Naive B cell (primary cell): ENCODE measurements at places on chromosomes 4 and X. TPM values are rescaled to one million over a fixed set of nuclear protein-coding genes. Genes with fewer than 3 reads are reported as not detected.

The OPRPN gene
- polyA plus RNA-seq, result not detected

The HS6ST2 gene
- polyA plus RNA-seq, result not detected

The NOCT gene
- polyA plus RNA-seq, result 0.41 TPM

- peak overlapping the region; percentile 91 for H3K27ac ChIP-seq
- peaks cover 15% of the 10 kb centered on the region for H3K4me1 ChIP-seq
- peak overlapping the region; percentile 93 for H3K4me3 ChIP-seq
- no peaks in the 10 kb centered on the region for H3K27me3 ChIP-seq
These were observed 923 bp upstream of the CPEB2 start for GRCh38 chr4:15001248-15001868.

- no peaks in the 10 kb centered on the region for H3K27me3 ChIP-seq
- DNase-seq, result no peak
- no peaks in the 10 kb centered on the region for H3K4me1 ChIP-seq
- no peak overlapping the region for H3K4me3 ChIP-seq
- no peak overlapping the region for H3K27ac ChIP-seq
- H3K36me3 ChIP-seq, result no peaks in the 10 kb centered on the region
These were observed 87.6 kb upstream of the VCX3B start for GRCh38 chrX:8377041-8377440.

DNA sequence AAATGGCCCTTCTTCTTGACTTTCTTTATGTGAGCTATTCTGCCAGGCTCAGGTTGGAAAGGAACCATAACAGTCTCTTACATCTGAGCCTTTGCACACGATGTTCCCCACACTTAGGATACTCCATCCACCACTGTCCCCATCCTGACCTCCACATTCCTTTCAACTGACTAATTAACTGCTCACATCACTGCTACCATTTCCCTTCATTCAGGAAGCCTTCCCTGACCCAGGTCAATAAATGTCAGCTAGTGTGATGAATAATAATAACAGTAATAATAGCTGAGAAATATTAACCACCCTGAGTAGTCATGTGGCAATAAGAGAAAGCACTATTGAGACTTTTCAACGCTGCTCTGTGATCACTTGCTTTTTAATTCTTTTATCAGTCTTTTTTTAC is 291.7 kb downstream of the KCNIP4 start:
- no peak overlapping the region for H3K27ac ChIP-seq
- no peaks in the 10 kb centered on the region for H3K4me1 ChIP-seq
- no peaks in the 10 kb centered on the region for H3K36me3 ChIP-seq
- DNase-seq, result no peak
- no peak overlapping the region for H3K4me3 ChIP-seq
- H3K27me3 ChIP-seq, result no peaks in the 10 kb centered on the region

GRCh38 chrX:101117701-101118100 is 19.7 kb downstream of the CENPI start:
- no peak overlapping the region for H3K4me3 ChIP-seq
- no peaks in the 10 kb centered on the region for H3K27me3 ChIP-seq
- DNase-seq, result no peak
- peak overlapping the region; percentile 25 for H3K27ac ChIP-seq

DNA sequence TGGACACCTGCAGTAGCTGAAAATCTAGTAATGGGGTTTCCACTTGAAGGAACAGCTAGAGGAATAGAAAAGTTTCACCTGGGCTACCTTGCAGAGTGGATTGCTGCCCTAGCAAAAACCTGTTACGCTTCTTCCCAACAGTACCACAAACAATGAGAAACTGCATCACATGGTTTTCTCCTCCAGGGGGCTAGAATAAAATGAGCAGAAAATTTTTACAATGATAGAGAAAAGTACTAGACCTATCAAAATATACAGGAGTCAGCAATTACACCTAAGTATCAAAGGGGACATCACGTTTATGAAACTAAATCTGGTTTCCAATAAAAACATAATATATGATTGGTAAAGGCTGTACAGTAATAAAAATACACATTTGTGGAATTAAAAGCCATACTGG is 423.1 kb upstream of the PITX2 start:
- H3K27me3 ChIP-seq, result no peaks in the 10 kb centered on the region
- H3K27ac ChIP-seq, result no peak overlapping the region
- no peaks in the 10 kb centered on the region for H3K4me1 ChIP-seq
- no peak for DNase-seq
- H3K36me3 ChIP-seq, result no peaks in the 10 kb centered on the region
- no peak overlapping the region for H3K4me3 ChIP-seq

DNA sequence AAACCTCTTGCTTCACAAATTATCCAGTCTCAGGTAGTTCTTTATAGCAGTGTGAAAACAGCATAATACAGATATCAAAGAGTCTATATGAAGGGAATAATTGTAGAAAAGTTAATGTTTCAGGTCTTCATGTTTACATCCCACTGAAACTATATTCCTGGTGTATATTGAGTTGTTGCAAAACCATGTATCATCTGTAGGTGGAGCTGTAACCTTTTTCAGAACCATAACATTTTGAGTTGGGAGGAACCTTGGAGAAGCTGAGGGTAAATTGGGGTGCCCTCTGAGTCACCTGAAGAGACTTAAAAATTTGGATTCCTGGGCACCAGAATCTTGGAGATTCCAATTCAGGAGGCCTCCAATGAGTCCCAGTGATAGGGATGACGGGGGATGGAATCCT is 51.9 kb upstream of the TAPT1 start:
- H3K4me1 ChIP-seq, result no peaks in the 10 kb centered on the region
- H3K4me3 ChIP-seq, result no peak overlapping the region
- H3K27ac ChIP-seq, result no peak overlapping the region
- no peaks in the 10 kb centered on the region for H3K27me3 ChIP-seq

GRCh38 chr4:17763931-17764330 is 17.5 kb downstream of the FAM184B start:
- no peak overlapping the region for H3K4me3 ChIP-seq
- H3K27me3 ChIP-seq, result no peaks in the 10 kb centered on the region
- H3K36me3 ChIP-seq, result no peaks in the 10 kb centered on the region
- H3K4me1 ChIP-seq, result no peaks in the 10 kb centered on the region

DNA sequence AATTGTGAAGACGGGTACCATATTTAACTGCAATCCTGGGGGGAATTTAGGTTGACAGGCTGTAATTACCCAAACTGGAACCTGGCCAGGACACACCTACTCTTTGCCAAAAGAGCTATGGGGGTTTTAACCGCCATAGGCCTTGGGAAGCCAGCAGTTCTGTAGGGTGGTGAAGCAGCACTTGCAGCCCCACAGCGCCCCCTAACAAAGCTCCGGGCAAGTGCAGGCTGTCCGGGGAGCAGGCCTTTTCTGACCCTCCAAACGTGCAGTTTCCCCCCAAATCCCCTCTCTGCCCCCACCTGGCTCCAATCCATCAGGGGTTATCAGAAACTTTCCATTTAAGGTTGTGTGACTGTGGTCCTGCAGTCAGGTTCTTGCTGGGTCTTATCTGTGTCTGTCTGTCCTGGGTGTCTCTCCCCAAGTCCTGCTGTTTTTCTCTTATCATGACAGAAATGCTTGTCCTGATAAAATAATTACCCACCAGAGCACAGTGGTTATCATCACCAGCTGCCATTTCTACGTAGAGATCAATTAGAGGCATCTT is 350.9 kb downstream of the MID1IP1 start:
- peak overlapping the region; percentile 32 for H3K27ac ChIP-seq
- H3K36me3 ChIP-seq, result no peaks in the 10 kb centered on the region
- peaks cover 34% of the 10 kb centered on the region for H3K4me1 ChIP-seq
- peak; percentile 27 for DNase-seq

GRCh38 chrX:110417128-110417527 is 58.5 kb downstream of the RTL9 start:
- H3K4me3 ChIP-seq, result no peak overlapping the region
- H3K27me3 ChIP-seq, result peaks cover 21% of the 10 kb centered on the region
- peaks cover 8% of the 10 kb centered on the region for H3K4me1 ChIP-seq
- no peak for DNase-seq

GRCh38 chrX:134645936-134646543 is 12.2 kb downstream of the PLAC1 start:
- H3K27ac ChIP-seq, result no peak overlapping the region
- no peak for DNase-seq
- H3K27me3 ChIP-seq, result peaks cover 25% of the 10 kb centered on the region
- no peak overlapping the region for H3K4me3 ChIP-seq
- no peaks in the 10 kb centered on the region for H3K4me1 ChIP-seq

GRCh38 chrX:2658585-2659292 is 32.4 kb upstream of the CD99 start:
- H3K27ac ChIP-seq, result no peak overlapping the region
- DNase-seq, result no peak
- H3K27me3 ChIP-seq, result no peaks in the 10 kb centered on the region
- H3K36me3 ChIP-seq, result no peaks in the 10 kb centered on the region
- H3K4me1 ChIP-seq, result peaks cover 9% of the 10 kb centered on the region

DNA sequence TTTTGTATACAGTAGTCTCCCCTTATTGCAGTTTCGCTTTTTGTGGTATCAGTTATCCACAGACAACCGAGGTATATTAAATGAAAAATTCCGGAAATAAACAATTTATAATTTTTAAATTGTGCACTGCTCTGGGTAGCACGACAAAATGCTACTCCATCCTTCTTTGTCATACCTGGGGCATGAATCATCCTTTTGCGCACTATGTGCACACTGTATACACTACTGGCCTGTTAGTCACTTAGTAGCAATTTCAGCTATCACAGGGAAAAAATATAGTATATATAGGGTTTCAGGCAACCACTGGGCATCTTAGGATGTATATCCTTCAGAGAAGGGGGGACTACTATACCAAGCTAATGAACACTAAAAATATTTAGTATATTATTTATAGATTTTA is 198.8 kb upstream of the FAT4 start:
- H3K36me3 ChIP-seq, result no peaks in the 10 kb centered on the region
- no peak overlapping the region for H3K4me3 ChIP-seq
- H3K4me1 ChIP-seq, result no peaks in the 10 kb centered on the region
- no peak for DNase-seq
- H3K27ac ChIP-seq, result no peak overlapping the region
- no peaks in the 10 kb centered on the region for H3K27me3 ChIP-seq
